ENCODE measurements at places on chromosomes 7 and 10.

DNA sequence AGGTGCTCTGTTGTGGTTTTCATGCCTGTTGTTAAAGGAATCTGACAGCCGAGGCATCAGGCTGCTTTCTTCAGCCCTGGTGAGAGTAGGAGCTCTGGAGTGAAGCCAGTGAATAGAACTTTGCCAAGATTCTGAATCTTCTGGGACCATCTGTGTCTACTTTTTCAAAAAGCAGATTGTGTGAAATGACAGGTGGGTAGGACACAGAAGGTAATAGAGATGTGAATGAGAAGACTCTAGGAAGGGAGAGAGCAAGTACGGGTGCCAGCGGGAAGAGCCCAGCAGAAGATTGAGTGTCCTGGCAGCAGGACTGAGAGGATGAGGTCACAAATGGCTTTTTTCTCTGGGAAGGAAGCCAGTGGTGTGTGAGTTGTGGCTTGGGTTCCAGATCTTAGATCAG lies 429.2 kb downstream of the SDK1 start:
- DNase-seq, result no peak

- no peak for DNase-seq
Observed at GRCh38 chr7:74420006-74420405, 33.7 kb upstream of the GTF2IRD1 start.

DNA sequence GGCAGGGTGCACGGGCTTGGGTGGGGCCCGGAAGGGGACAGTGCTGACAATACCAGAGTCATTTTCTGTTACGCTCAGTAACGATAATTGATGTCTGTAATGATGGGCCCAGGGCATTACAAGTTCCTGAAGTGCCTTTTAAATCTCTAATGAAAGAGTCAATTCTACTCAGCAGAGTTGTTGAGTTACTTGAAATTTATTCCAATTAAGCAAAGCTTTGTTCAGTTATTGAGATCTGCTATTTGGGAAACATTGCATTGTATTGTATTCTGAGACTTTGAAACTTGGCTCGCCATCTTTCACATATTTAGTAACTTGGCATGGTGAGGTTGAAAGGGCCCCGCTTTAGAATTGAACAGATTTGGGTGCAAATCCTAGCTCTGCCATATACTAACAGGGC lies 34.7 kb downstream of the MINDY4 start:
- DNase-seq, result no peak

- DNase-seq, result no peak
Observed at GRCh38 chr10:59435707-59436106, 73.4 kb upstream of the FAM13C start.

- DNase-seq, result no peak
Observed at GRCh38 chr7:39228946-39229345, 251.2 kb downstream of the POU6F2 start.

- DNase-seq, result no peak
Observed at GRCh38 chr7:42605406-42606192, 306.3 kb downstream of the C7orf25 start.

DNA sequence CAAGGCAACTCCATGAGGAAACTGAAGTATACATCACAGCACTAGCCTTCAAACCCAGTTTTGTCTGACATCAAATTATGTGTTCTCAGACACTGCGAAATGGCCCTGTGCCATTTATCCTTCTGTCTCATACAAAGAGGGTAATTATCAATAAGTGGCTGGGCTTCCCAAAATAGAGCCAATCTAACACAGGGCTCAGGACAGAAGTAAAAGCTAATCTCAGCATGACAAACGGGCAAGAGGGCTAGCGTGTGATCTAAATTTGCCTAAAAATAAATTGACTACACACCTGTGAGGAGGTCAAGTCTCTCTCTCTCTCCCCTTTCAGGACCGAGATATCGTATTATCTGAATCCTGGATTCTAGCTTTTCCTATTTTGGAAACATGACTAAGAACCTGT lies 67.2 kb downstream of the DGKB start:
- no peak for DNase-seq

- DNase-seq, result no peak
Observed at GRCh38 chr10:7311218-7311849, 99.5 kb downstream of the SFMBT2 start.

DNA sequence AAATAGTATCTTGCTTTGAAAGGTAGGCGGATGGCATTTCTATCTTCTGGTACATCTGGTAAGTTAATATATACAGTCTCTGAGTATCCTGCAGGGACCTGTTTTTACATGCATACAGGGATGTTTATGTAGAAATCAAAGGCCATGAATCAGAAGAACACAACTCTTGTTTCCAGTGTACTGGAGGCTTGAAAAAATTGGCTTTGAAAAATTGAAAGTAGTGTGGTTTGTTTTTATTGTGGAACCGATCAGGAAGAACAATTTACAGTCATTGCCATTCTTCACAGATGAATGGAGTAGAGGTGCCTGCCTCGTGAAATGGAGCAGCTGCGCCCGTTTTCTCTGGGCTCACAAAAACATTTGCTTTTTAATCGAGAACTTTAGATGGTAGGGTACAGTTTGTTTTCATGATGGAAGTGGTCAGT lies 54.0 kb upstream of the RPA3 start:
- no peak for DNase-seq

- no peak for DNase-seq
Observed at GRCh38 chr7:150994838-150995510, 4.2 kb downstream of the NOS3 start.

- DNase-seq, result no peak
Observed at GRCh38 chr10:89069589-89069988, 79.0 kb downstream of the FAS start.

- no peak for DNase-seq
Observed at GRCh38 chr7:130305433-130306042, 12.6 kb downstream of the CPA4 start.

- no peak for DNase-seq
Observed at GRCh38 chr10:83753490-83753889, 385.8 kb upstream of the GHITM start.

- no peak for DNase-seq
Observed at GRCh38 chr7:74338366-74339108, 49.3 kb downstream of the CLIP2 start.

GRCh38 chr10:120749856-120750566 lies 101.2 kb upstream of the WDR11 start:
- DNase-seq, result no peak

DNA sequence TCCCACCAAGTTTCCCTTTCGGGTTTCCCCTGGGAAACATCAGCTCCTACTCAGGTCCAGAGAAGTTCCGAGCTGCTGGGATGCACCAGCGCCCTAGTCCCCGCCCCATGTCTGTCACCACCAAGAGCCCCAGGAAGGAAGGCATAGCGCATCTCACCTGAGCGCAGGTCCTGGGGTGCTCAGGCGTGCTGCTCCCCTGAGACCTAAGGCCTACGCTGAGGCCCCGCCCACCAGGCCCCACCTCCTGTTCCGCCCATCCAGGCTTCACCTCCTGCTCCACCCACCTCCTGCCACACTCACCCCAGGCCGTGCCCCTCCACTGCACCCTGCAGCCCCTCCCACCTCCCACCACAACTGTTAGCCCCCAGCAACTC lies 1.2 kb upstream of the TFR2 start:
- no peak for DNase-seq

- DNase-seq, result no peak
Observed at GRCh38 chr10:86168256-86168655, 198.3 kb downstream of the GRID1 start.

GRCh38 chr7:69598487-69599285 lies 411 bp downstream of the AUTS2 start:
- DNase-seq, result no peak

GRCh38 chr7:5063698-5064097 lies 18.0 kb downstream of the RBAK start:
- no peak for DNase-seq

- DNase-seq, result no peak
Observed at GRCh38 chr7:39946693-39947092, 3.4 kb upstream of the CDK13 start.

GRCh38 chr10:109880886-109881768 lies 42.2 kb downstream of the XPNPEP1 start:
- no peak for DNase-seq

DNA sequence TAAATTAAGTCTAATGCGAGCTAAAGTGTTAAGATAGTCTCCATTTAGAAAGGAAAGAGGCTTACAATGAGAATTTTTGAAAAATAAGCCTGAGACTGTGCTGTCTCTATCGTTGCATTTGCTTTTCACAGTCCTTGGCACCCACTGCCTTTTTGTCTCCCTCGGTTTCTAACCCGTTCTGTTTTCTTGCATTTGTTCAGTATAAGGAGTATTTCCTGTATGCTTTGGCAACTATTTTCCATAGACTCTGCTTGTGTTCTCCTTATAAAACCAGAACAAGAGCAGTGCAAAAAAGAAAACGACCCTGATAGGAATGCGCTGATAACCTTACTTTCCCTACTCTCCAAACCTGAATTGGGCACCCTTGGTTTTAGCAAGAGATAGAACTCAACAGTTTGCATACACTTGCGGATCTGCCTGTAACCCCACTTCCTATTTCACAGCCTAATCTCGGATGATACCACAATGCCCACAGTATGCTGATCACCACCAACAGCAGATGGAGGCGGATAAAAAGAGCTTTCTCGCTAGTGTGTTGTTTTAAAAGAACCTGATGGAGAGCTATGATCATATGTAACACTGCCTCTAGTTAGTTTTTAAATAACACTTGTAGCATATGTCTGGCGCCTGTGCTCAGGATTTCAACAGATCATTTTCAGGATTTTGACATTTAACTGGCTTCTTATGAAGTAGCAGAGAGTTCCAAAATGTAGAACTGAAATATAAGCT lies 1.6 kb upstream of the ARHGAP12 start:
- no peak for DNase-seq

GRCh38 chr10:43843321-43844101 lies 194.8 kb upstream of the ZNF32 start:
- no peak for DNase-seq

GRCh38 chr10:85615556-85615955 lies 751.0 kb downstream of the GRID1 start:
- DNase-seq, result no peak

- no peak for DNase-seq
Observed at GRCh38 chr7:39904077-39904486, 46.0 kb upstream of the CDK13 start.

DNA sequence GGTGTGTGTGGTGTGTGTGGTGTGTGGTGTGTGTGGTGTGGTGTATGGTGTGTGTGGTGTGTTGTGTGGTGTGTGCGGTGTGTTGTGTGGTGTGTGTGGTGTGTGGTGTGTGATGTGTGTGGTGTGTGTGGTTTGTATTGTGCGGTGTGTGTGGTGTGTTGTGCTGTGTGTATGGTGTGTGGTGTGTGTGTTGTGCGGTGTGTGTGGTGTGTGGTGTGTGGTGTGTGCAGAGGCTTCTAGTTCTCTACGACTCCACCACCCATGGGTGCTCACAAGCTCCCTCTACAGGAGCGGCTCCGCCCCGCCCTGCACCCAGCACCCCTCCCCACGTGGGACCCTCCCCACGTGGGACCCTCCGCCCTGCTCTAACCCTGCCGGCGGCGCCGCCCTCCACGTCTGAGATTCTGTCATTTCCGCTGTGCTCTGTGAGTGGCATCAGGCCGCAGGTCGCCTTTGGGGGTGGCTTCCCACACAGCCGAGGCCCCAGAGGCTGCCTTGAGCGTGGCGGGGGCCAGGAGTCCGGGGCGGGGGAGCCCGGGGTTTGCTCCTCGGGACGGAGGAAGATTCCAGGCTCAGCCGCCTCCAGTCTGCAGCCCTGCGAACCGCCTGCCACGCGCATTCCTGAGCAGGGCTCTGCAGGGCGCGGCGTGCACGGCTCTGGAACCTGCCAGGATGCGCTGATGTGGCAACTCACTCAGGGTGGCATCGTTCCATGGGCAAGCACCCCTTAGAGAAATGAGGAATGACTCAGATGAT lies 37.0 kb upstream of the DNAJB6 start:
- no peak for DNase-seq

DNA sequence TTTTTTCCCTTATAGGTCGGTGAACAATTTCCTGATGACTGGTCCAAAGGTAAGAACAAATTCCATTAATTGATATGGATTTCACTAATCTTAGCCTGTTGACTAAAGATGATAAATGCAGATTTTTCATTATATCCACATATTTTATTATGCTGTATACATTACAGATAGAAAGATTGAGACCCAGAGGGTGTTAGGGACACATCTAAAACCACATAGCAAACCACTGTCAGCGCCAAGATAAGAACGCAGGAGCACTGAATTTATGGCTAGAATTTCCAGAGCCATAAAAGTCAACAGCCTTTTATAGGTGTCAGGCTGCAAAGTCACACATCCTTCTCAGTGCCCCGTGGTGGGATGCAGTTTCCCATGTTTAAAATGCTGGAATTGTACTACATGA lies 16.2 kb downstream of the WNT8B start:
- no peak for DNase-seq

DNA sequence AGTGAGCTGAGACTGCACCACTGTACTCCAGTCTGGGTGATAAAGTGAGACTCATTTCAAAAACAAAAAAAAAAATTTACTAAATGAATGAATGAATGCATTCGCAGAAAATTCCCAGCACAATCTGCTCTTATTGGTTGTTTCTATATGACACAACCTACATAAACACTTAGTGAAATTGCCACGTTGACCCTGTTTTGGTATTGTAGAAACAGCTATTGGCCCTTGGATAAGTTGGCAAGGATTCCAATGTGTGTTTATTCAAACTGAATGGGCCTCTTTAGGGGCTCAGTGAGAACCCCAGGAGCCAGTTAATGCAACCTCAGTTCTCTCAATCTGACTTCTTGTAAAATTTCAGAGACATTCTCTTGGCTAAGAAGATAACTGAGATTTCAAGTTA lies 66.0 kb downstream of the HHEX start:
- no peak for DNase-seq

- DNase-seq, result no peak
Observed at GRCh38 chr7:128833148-128833945, 3.1 kb downstream of the FLNC start.

GRCh38 chr7:114460021-114460420 lies 45.4 kb downstream of the FOXP2 start:
- DNase-seq, result no peak

DNA sequence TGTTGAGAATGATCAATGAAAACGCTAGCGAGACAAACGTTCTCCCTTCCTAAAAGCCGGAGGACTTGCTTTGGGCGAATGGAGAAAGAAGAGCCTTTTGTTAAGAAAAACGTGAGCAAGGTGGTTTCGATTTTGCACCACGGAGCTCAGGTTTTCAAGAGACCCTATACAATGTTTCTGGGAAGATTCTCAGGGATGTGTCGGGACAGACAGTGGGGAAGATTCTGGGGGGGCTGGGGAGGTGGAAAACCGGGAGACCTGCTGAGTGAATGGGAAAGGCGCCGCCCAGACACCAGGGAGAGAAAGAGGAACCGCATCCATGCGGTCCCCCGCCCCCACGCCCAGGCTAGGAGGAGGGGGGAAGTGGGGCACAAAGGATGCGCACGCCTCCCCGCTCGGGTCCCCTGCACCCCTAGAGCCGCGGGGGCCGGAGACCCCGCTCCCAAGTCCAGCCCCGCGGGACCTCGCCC lies 745 bp downstream of the YWHAG start:
- DNase-seq, result peak; percentile 12

GRCh38 chr10:101010329-101010728 lies 10.7 kb downstream of the LZTS2 start:
- DNase-seq, result no peak

DNA sequence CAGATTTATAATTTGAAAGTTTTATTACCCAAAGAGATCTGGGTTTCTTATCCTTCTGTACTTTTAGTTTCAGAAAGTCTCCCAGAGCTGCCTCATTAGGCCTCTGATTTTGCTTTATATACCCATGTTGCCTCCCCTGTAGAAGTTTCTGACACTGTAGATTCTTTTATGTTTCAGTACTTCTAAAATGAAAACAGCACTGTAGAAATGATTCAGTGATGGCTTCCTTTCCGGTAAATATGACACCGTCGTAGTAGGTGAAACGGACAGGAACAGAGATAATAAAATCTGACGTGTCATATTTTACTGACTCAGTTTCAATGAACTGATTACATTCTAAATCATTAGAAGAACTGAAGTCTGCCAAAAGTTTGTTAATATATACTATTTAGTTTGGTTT lies 272.7 kb downstream of the TWIST1 start:
- no peak for DNase-seq

All from stimulated activated CD4-positive, alpha-beta T cell treated with anti-CD3 and anti-CD28 coated beads, TNF-alpha, amount 100 ng/mL, for 1 hour (primary cell).